Urothelium cell line (cell line): ENCODE measurements at places on chromosomes 6 and 20.

- DNase-seq, result no peak
Measured at GRCh38 chr6:143039548-143039947, 21.1 kb upstream of the AIG1 start.

DNA sequence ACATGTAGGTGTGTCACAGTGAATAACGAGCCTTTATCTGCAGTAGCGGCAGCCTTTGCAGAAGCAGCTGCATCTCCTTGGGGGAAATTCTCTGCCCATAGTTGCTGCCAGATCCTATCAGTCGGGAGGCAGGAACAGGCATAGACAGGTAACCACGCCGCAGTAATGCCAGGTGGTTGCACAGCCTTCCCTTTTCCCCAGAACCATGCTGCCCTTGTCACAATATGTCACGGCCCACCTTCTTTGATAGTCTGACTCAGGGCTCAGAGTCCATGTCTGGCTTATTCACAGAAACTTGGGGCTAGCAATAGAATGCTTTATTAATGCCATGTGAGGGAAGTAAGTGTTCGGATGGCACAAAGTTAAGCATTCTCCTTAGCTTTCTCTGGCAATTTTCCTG is 76.6 kb downstream of the F13A1 start:
- DNase-seq, result no peak

GRCh38 chr6:47655719-47656595 is 42.4 kb upstream of the ADGRF4 start:
- peak; percentile 82 for DNase-seq

DNA sequence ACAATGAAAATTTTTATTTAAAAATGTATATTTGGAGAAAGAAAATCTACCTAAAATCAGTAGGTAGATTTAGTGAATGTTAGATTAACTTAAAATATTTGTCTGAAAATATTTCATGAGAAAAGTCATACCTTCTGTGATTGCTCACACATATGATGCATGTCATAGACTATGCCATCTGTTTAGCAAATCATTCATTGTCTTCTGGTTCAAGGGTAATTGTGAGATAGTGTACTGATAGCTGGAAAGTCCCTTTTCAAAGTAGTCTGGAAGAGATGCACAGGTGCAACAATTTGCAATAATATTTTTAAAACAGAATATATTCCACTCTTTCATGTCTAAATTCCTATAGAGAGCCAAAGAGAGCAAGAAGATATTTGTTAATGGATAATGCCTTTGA is 21.0 kb upstream of the RNF217 start:
- DNase-seq, result no peak

- no peak for DNase-seq
Measured at GRCh38 chr20:48287552-48288170, 502.4 kb upstream of the SULF2 start.

DNA sequence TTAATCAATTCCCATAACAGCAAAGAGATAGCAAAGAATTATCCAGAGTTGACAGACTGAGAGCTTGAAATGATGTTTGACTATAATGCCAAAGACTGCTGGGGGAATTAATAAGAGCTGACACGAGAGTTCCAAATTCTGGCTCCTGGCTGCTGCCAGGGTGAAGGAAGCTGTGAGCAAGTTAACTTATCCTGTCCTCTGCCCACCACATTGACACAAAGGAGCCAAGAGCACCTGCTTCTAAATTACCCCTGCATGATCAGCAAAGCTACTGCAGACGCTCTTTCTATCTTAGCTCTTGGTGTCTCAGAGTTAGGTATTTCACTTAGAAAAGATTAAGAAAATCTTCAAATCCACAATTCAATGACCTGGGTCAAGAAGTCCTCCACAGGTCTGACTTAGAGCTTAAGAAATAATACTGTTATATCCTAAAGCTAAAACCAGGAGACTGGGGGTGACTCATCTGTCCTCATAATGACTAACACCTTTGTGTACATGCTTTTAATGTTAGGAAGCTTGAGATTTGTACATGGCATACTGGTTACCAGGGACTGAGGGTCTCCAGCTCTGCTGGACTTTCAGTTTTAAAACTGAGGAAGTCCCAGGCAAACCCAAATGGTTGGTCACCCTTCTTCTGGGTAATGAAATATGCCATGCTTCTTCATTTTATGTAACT is 13.2 kb upstream of the FRK start:
- peak; percentile 16 for DNase-seq

GRCh38 chr6:17874753-17875152 is 112.7 kb downstream of the KIF13A start:
- no peak for DNase-seq

DNA sequence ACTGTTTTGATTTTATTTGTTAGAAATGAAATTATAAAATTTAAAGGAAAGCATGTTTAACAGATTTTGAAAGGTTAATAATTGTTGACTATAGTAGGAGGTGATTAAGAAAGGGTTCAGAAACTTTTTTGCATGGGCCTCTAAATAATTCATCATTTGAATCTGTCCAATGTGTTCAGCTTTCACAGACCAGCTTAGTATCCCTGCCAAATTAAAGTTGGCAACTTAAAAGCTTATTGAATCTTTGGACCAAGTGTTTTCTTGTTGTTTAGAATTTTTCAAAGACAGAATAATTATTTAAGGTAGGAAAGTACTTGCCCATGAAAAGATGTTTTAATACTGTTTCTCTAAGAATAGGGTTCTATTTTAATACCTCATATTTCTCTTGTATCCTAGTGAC is 466.0 kb downstream of the GJA1 start:
- DNase-seq, result no peak

GRCh38 chr6:56720882-56721281 is 78.2 kb upstream of the DST start:
- no peak for DNase-seq

DNA sequence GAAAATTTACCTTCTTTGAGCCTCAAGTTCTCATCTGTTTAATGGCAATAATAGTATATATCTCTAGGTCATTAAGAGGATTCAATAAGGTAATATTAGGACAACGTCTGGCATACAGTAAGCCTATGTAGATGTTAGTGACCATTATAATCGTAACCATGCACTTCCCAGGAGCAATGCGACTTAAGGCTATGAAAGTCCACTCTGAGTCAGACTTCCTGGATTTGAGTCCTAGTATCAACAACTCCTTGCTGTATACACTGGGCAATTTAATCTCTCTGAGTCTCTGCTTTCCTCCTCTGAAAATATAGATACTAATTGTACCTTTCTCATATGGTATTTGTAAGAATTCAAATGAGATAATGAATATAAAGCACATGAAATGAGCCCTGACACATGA is 168.1 kb upstream of the HDDC2 start:
- no peak for DNase-seq

GRCh38 chr6:46221222-46221793 is 50.5 kb upstream of the ENPP5 start:
- peak; percentile 48 for DNase-seq

- DNase-seq, result no peak
Measured at GRCh38 chr20:5626603-5627002, 123.6 kb upstream of the SHLD1 start.

DNA sequence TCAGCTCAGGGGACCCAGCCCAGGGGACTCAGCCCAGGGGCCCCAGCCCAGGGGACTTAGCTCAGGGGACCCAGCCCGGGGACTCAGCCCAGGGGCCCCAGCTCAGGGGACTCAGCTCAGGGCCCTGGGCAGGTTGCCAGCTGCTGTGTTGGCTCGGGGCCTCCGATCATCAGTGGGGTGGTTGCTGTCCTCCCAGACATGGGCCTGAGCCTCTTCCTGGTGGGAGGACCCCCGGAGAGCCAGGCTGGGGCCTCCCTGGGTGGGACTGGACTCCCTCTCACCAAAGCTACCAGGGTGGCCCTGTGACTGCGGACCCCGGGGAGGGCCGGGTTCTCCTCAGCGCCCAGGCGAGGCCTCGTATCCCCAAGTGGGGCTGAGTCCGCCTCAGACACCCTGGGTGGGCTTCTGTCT is 4.4 kb downstream of the COL20A1 start:
- DNase-seq, result no peak

DNA sequence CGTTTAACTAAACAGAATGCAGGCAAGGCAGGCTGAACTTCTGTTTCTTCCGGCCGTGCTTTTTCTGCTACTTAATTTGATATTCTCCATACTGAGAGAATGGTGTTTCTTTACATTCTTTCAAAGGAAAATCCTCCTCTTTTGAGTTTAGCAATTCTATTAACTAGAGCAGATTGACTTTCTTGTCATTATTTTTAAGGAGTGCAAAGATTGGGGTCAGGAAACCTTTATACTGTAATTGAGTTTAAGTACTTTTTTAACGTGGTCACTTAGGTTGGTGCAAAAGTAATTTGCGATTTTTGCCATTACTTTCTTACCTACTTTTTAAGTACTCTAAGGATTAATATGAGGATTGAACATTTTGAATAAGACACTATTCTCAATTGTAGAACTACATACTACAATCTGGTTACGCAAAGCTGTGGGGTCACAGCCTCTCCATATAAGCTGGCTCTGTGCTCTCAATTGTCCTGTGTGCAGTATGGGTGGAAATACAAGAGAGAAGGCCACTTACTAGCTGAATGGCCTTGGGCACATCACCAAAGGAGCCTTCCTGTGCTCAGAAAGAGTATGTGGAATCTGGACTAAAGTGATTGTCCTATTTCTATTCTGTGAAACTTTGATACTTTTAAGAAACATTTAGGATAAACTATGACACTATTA is 16.7 kb downstream of the HECA start:
- no peak for DNase-seq

- no peak for DNase-seq
Measured at GRCh38 chr6:125794342-125795137, 3.8 kb downstream of the NCOA7 start.

DNA sequence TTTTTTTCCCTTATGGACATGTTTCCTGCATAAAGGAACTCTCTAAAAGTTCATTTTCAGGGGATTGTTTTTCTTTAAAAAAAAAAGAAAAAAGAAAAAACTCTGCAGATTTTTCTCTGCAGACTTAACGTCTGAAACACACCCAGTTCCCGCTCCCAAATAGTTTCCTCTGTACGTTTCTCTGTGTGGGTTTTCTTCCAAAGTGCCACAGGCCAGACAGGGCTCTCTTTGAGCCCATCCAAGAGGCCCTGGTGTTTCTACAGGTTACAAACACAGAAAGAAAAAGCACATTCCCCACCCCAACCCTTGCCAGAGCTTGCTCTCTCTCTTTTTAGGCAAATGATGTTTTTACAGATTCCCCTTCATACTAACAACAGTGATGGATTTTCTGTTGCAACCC is 258.6 kb downstream of the FNDC1 start:
- DNase-seq, result no peak

- DNase-seq, result no peak
Measured at GRCh38 chr6:21596949-21597682, 3.6 kb downstream of the SOX4 start.

- no peak for DNase-seq
Measured at GRCh38 chr6:147566244-147566898, 57.9 kb downstream of the SAMD5 start.

- peak; percentile 89 for DNase-seq
Measured at GRCh38 chr6:127366282-127367022, 23.0 kb upstream of the ECHDC1 start.

DNA sequence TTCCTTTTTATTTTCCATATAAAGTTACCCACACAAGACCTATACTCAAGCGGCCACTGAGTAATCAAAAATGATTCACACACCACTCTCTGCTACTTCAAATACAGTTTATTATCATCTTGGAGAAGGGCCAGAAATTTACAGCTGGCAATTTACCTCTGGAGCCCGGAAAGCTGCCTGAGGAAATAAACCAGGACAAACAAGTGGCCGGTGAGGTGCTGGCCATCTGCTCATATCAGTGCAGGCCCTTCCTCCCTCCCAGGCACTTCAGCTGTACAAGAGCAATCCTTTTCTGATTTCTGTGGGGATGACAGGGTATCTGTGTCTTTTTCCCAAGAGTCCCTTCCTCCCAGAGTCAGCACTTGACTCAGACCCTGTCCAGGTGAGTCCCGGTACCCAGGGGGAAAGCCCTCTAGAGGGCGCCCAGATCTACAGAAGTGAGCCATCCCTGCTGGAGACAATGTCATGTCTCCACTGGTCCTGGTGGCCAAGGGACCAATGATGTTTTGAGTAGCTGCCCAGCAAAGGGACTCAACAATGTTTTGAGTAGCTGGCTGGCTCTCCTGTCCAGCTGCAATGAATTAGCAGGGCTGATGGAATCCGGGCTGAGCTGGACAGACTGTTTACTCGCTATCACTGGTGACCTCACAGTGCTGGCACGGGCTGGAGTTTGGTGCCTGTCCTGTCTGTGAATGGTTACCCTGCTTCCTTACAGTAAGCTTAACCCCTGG is 23.6 kb downstream of the LRP11 start:
- peak; percentile 70 for DNase-seq

DNA sequence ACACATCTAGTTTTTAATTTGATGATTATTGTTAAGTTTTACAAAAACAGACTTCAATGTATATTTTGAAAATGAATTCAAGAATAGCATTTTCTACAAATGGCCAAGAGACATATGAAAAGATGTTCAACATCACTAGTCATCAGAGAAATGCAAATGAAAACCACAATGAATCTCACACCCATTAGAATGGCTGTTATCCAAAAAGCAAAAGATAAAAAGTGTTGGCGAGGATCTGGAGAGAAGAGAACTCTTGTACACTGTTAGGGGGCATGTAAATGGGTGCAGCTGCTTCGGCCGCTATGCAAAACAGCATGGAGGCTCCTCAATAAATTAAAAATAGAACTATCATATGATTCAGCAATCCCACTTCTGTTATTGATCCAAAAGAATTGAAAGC is 185.8 kb upstream of the CCN2 start:
- DNase-seq, result no peak

GRCh38 chr6:1435806-1436205 is 46.4 kb downstream of the FOXF2 start:
- DNase-seq, result no peak

- DNase-seq, result no peak
Measured at GRCh38 chr6:131862476-131862875, 54.7 kb downstream of the ENPP1 start.

DNA sequence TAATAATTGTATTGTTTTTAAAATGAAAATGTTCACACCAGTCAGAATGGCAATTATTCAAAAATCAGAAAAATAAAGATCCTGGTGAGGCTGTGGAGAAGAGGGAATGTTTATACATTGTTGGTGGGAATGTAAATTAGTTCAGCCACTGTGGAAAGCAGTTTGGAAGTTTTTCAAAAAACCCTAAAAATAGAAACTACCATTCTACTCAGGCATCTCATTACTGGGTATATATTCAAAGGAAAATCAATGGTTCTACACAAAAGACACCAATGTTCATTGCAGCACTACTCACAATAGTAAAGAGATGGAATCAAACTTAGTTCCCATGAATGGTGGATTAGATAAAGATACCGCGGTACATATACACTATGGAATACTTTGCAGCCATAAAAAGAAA is 461.5 kb upstream of the ADGRB3 start:
- no peak for DNase-seq

DNA sequence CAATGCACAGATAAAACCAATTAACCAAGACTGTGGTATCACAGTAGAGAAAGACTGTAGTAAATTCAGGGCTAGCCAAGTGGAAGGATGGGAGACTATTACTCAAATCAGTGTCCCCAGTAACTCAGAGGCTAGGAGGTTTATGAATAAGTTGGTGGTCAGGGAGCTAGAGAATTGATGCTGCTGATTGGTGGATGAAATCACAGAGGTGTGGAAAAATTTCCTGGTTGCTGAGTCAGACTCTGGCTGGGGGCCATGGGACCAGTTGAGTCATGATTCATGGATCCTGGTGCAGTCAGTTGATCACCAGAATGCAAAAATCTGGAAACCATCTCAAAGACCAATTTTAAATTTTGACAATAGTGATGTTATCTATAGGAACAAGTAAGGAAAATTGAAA is 555.9 kb downstream of the C6orf118 start:
- peak; percentile 63 for DNase-seq
